ENCODE measurements at places on chromosomes 11 and 22. TPM values are rescaled to one million over a fixed set of nuclear protein-coding genes. Genes with fewer than 3 reads are reported as not detected.
A peak's percentile ranks its signal among the peaks of the same experiment; 100 is the strongest.

The KCNK4 gene
- not detected for total RNA-seq

The LIPT2 gene
- total RNA-seq: 2.1 TPM

DNA sequence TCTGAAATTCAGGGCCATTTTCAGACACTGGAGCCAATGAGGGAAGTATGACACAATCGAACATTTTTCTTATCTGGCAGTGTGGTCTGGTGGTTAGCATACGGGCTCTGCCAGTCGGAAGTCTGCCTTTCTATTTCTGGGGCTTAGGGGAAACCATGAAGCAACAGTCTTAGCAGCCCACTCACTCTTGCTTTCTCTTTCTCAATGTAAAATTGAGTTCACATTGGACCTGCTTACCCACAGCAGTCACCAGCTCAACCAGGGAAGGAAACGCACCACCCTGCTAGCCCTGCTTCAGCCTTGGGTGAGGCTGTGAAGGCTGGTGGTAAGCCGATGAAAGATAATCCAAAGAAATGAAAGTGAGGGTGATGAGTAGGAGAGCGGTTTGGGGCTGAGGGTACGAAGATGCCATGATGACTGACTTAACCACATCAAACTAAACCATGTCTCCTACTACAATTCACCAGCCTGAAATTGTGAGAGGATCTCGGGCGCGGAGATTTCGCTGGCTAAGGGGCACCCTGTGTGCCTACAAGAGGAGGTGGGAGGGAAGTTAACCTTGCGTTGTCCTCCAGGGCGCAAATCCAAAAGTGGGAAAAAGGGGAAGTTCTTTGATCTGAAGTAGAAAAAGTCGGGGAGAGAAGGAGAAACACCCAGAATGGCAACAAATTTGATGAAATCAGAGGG is 2.0 kb upstream of the LMO2 start:
- H3K36me3 ChIP-seq: no peaks in the 10 kb centered on the region
- no peak overlapping the region for H3K27ac ChIP-seq

DNA sequence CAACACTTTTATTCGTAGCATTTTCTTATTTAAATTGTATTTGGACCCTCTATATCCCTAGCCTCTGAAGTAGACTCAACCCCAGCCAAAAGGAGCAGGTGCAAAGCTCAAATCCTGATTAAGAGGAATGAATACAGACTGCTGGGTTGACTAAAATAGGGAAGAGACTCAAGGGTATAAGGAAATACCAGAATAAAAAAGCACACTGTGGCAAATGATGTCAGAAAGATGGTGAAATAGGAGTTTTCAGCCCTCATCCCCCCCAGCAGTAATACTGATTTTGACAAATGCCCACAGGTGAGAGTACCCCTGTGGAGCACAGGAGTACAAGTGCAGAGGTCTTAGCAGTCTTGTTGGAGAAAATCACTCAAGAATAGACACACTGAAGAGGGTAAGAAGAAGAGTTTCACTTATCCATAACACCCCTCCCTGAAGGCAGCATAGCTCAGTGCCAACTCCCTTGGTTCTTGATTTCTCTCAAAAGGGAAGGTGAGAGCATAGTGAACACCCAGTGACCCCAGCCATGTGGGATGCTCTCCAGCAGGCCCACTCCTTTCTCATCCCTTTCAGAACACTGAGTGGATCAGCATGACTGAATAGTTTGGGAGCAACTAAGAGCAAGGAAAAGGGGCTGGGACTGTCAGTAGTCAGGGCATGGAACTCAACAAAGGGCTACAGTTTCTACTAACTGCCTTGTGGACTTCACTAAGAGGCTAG is 71.7 kb downstream of the TBC1D22A start:
- peaks cover 10% of the 10 kb centered on the region for H3K36me3 ChIP-seq
- H3K4me3 ChIP-seq: no peak overlapping the region
- no peak overlapping the region for H3K27ac ChIP-seq
- DNase-seq: no peak

The FAM83F gene
- not detected for total RNA-seq

DNA sequence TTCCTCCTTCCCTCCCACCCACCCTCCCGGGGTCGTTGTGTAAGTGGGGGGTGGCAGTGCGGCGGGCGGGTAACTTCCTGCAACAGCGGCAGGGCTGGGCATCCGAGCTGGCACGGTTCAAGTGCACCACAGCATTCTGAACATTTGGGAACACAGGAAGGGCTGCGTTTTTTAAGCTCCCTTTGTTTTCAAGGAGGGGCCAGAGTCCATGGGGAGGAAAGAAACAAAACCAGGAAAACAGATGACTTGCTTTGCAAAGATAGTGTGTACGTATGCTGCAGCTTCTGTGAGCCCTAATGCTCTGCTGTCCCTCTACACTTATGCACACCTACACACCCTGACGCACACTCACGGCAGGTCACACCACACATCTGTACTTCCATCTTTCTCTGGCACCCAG is 152.5 kb downstream of the FBXO7 start:
- DNase-seq: no peak
- H3K4me3 ChIP-seq: no peak overlapping the region

The MMP3 gene
- total RNA-seq: 19.1 TPM

GRCh38 chr22:35630387-35630793 is 13.3 kb upstream of the MB start:
- H3K27ac ChIP-seq: peak overlapping the region; percentile 98
- DNase-seq: peak; percentile 78
- H3K4me1 ChIP-seq: peaks cover 23% of the 10 kb centered on the region

DNA sequence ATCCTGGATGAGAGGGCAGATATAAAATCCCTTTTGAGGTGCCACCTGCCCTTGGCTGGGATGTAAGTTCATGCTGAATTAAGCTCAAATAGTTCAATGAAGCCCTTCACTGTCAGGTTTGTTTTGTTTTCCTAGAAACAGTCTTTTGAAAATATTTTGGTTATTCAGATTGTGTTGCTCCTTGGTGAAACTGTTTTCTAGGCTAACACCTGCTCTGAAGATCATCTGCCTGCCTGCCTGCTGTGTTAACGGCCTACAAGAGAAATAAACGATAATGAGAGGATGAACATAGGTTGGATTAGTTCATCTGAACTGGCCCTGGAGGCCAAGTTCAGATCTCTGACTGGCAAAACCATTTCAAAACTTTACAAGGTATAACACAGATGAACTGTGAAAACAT is 67.4 kb downstream of the ZBTB44 start:
- no peak for DNase-seq
- H3K4me1 ChIP-seq: peaks cover 8% of the 10 kb centered on the region
- H3K27me3 ChIP-seq: no peaks in the 10 kb centered on the region
- H3K4me3 ChIP-seq: no peak overlapping the region
- no peaks in the 10 kb centered on the region for H3K36me3 ChIP-seq

- no peaks in the 10 kb centered on the region for H3K36me3 ChIP-seq
- H3K27ac ChIP-seq: no peak overlapping the region
Observed at GRCh38 chr11:103541186-103541795, 432.1 kb downstream of the DYNC2H1 start.

DNA sequence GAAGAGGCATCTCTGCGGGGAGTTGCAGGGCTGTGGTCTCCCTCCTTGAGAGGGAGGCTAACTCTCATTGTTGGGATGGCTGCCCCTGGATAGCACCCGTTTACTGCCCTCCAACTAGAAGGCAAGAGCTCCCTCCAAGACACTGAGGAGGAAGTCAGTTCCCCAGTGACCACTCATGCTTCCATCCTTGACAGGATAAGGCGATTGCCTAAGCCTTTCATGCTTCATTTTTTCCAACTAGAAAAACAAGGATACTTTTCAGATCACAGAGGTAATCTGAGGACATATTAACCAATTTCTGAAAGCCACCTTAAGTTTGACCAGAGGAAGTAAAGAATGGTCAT is 186.6 kb downstream of the MAML2 start:
- H3K27ac ChIP-seq: peak overlapping the region; percentile 100
- H3K4me3 ChIP-seq: peak overlapping the region; percentile 58
- H3K4me1 ChIP-seq: peaks cover 76% of the 10 kb centered on the region
- no peaks in the 10 kb centered on the region for H3K27me3 ChIP-seq
- peak; percentile 88 for DNase-seq

GRCh38 chr11:5546457-5546856 is 1.9 kb downstream of the OR52H1 start:
- peaks cover 14% of the 10 kb centered on the region for H3K4me1 ChIP-seq
- no peaks in the 10 kb centered on the region for H3K27me3 ChIP-seq
- no peak overlapping the region for H3K27ac ChIP-seq
- no peak overlapping the region for H3K4me3 ChIP-seq

The HOATZ gene
- total RNA-seq: not detected

- no peaks in the 10 kb centered on the region for H3K4me1 ChIP-seq
- no peak overlapping the region for H3K27ac ChIP-seq
- H3K4me3 ChIP-seq: no peak overlapping the region
Observed at GRCh38 chr11:118088531-118088930, 1.8 kb upstream of the SMIM35 start.

DNA sequence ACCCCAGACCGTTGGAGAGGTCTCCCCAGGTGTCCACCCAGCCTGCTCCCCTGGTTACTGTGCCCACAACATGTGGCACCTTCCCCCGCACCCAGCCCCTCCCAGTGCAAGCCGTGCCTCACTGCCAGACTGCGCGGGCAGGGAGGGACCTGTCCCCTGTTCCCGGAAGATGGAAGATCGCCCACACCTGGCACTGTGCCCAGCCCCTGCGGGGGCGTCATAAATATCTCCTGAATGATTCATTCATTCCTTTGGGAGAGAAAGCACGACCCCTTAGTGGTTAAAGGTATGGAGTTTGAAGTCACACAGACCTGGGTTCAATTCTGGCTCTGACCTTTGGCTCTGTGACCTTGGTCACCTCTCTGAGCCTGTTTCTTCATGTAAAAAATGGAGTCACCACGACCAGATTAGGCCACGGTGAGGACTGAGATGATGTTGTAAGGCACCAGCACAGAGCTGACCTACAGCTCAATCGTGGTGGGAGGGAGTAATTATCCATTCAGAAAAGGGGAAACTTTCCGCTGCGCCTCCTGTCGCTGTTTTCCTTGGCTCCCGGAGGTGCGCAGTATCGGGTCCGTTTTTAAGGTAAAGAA is 497 bp upstream of the SYT12 start:
- no peaks in the 10 kb centered on the region for H3K27me3 ChIP-seq
- DNase-seq: peak; percentile 57
- H3K27ac ChIP-seq: no peak overlapping the region
- no peaks in the 10 kb centered on the region for H3K36me3 ChIP-seq

The ASCL2 gene
- total RNA-seq: not detected

The OR52I2 gene
- total RNA-seq: not detected

GRCh38 chr11:10441652-10442503 is 13.2 kb upstream of the AMPD3 start:
- no peak for DNase-seq
- H3K36me3 ChIP-seq: no peaks in the 10 kb centered on the region
- H3K27me3 ChIP-seq: no peaks in the 10 kb centered on the region
- no peak overlapping the region for H3K4me3 ChIP-seq
- no peak overlapping the region for H3K27ac ChIP-seq
- H3K4me1 ChIP-seq: no peaks in the 10 kb centered on the region

GRCh38 chr11:89293965-89294679 is 116.4 kb downstream of the TYR start:
- no peaks in the 10 kb centered on the region for H3K36me3 ChIP-seq
- peak; percentile 29 for DNase-seq
- H3K4me3 ChIP-seq: peak overlapping the region; percentile 76
- no peaks in the 10 kb centered on the region for H3K27me3 ChIP-seq
- H3K4me1 ChIP-seq: no peaks in the 10 kb centered on the region

Data from GM23248 (cell line).